Activated CD4-positive, alpha-beta memory T cell treated with anti-CD3 and anti-CD28 coated beads, Interleukin-2, amount 10 ng/mL, durations not matched to agents 7 days and 5 days (primary cell): ENCODE measurements at places on chromosomes 1 and 21. TPM values are rescaled to one million over a fixed set of nuclear protein-coding genes. Genes with fewer than 3 reads are reported as not detected.

SPRR2D gene
- total RNA-seq = not detected

CLDN17 gene
- total RNA-seq = not detected

TMEM269 gene
- not detected for total RNA-seq

OR2W3 gene
- 0.30 TPM for total RNA-seq

BCAR3 gene
- total RNA-seq = 3.9 TPM

ZNF362 gene
- 18.1 TPM for total RNA-seq

C1orf87 gene
- not detected for total RNA-seq

C1orf185 gene
- not detected for total RNA-seq

OR2T12 gene
- not detected for total RNA-seq

LCE1F gene
- not detected for total RNA-seq

GNAI3 gene
- total RNA-seq = 9.4 TPM

ARHGEF10L gene
- not detected for total RNA-seq

TFF2 gene
- not detected for total RNA-seq

MRPS15 gene
- total RNA-seq = 99.9 TPM

MANEAL gene
- total RNA-seq = 1.8 TPM

NUF2 gene
- 69.9 TPM for total RNA-seq

PLPP3 gene
- total RNA-seq = not detected

CYP4Z1 gene
- total RNA-seq = not detected

TAS1R1 gene
- total RNA-seq = not detected

OPTC gene
- not detected for total RNA-seq

CADM3 gene
- total RNA-seq = not detected

TRIM67 gene
- total RNA-seq = not detected

LRRC3 gene
- 3.8 TPM for total RNA-seq

KLHDC9 gene
- total RNA-seq = 1.2 TPM

NCAM2 gene
- total RNA-seq = not detected

S100A16 gene
- not detected for total RNA-seq

TPTE gene
- not detected for total RNA-seq

NGF gene
- total RNA-seq = not detected

S100B gene
- not detected for total RNA-seq

GSTM1 gene
- total RNA-seq = not detected
